ENCODE measurements at places on chromosomes 4 and X.

- DNase-seq = no peak
These were observed 1523.7 kb upstream of the ADGRL3 start for GRCh38 chr4:59676389-59676788.

DNA sequence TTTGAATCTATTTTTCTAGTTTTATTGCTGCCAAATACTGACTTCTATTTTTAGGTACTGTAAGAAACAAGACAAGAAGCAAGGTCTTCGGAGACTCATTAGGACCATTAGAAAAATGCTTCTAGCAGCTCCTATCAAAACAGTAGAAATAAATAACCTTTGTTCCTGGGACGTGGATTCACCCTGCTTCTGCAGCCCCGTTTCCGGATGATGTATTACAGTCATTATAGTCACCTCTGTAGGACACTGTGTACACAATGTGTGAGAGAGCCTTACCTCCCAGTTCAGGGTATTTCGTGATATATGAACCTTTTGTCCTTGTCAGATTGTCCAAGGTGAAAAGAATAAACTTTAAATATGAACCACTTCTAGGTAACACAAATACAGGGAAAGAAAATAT, 484.0 kb upstream of the TECRL start:
- DNase-seq = no peak

GRCh38 chr4:119688446-119688845, 59.8 kb upstream of the PDE5A start:
- DNase-seq = no peak

GRCh38 chr4:88005076-88005475, 2.4 kb upstream of the PKD2 start:
- no peak for DNase-seq

GRCh38 chr4:5524446-5525299, 183.7 kb downstream of the EVC2 start:
- no peak for DNase-seq

GRCh38 chr4:79233820-79234219, 92.0 kb downstream of the NAA11 start:
- no peak for DNase-seq

- DNase-seq = no peak
These were observed 72.4 kb downstream of the PCYT1B start for GRCh38 chrX:24574743-24575142.

DNA sequence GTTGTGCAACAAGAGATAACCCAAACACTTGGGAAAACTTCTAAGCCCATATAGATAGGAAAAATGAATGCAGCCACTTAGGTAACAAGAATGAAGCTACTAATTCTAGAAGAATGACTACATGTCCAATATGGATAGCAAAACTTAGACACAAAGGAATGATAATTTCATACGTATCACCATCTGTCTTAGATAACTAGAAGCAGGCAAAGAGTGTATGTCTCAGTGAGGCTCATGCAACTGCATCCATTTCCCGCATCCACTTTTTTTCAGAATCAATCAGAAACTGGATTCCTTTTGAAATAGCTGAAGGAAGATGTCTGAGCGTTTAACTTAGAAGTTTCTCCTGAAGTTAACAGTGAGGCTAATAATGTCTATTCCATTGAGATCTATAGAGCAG, 408.7 kb upstream of the PITX2 start:
- no peak for DNase-seq

- no peak for DNase-seq
These were observed at the start of gene TMEM255A for GRCh38 chrX:120310861-120311726. Gene TMEM255A (minus strand): TSS chrX:120311461. CDS start chrX:120311309, 152 bp downstream.

DNA sequence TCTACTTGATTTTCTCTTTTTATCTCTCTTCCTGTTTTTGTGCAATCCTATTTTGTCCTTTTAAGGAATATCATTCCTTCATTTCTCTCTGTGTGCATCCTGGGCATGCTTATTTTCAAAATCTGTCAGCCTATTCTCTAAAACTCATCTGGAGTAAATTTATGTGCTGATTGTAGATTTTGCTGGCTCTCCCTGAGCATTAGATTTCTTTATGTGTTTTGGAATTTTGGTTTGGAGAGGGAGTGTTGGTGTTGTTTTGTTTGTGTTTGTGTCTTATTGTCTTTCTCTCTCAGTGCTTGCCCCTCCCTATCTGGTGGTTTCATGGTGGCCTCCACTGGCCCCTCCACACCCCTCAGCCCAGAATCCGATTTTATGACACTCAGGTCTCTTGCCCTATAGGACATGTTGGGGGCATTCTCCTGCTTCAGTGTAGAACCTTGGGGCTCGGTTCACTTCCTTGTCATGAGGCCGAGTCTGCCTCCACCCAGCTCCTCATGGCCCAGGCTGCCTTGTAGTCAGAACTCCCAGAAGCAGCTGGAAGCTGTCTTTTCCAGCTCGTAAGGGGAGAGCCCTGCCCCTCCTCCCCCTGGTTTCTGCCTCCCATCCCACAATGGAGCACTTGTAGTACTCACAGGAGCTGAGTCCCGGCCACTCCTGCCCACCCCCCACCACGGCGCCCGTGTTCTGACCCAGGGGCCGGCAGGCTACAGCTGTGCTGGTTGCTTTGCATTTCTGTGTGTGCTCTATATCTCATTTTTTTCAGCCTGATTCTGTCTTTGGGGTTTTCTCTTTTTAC, 24.5 kb upstream of the PJA1 start:
- DNase-seq = no peak

DNA sequence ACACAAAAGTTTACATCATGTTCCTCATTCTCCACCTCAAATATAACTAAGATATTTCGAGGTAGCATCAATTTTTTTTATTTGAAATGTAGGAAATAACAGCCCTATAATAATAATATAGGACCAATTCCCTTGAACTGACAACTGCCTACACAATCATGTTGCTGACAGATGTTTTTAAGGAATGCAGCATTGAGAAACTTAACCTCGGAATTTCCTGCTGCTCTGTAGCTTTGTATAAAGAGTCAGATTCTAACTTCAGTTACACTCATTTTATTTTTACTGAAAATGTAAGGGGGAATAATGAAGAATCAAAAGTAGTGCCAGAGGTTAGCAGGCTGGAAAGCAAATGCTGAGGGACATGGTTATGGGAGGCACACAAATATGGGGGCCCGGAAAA, 235.8 kb downstream of the RBMX2 start:
- no peak for DNase-seq

DNA sequence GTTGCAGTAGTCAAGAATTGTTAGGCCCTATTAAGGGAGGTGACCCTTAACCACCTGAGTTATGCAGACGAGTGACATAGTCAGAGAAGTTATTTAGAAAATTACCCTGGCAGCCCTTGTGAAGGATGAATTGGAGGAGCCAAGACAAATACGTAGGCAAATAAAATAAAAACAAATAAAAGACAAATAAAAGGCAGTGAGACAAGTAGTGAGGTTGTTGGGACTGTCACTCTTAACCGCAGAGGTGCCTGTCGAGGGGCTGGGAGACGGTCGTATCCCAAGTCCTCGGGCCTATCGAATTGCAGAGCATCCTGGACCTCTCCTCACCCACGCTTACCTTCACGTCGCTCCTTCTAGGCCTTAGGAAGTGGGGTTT, 58.0 kb upstream of the ZC4H2 start:
- DNase-seq = no peak

DNA sequence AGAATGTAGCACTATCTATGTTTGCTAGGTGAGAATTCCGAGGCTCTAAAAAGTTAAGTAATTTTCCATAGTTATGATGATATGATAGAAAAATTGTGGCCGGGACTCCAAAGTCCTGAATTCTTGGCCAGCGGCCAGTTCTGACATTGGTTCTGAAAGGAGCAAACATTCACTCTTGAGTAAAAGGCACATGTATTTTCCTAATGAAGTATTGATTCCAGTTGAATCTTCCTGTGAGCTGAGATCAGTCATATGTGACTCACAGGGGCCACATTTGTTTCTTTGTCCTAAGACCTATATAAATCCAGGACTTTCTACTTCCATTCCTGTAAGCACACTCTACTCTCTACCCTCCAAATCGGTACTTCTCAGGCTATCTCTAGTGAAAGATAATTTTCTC, 349.9 kb downstream of the BMPR1B start:
- DNase-seq = no peak

DNA sequence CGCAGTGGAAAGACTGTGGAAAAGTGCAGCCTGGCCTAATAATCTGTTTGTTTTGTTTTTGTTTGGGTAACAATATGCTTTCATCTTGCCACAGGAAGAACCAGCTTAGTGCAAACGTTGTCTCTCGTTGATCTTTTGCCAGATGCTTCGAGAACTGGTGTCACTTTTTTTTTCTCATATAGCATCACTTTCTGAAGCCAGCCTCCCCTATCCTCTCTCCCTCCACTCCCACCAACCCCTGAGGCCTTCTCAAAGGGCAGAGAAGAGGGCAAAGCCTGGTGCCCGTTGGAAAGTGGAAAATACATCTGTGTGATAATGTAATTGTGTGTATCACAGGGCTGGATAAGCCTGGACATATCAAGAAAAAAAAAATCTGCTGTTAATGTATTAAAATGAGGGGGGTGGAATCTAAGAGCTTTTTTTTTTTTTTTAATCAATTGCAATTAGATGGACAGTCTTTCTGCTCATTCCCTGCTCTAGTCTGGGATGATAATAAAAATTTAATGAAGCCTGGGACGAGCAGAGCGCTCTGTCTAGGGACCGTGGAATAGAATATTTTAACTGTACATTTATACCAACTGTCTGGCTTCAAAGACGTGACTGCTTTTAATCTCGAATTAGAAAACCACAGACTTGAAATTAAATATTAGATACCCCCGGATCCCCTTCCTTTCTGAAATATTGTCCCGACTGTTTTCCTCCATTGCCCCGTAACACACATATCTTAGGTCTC, 8.1 kb downstream of the POU4F2 start:
- DNase-seq = no peak

GRCh38 chrX:10325611-10326010, 168.8 kb downstream of the CLCN4 start:
- DNase-seq = no peak

GRCh38 chr4:8641931-8642650, 49.5 kb downstream of the CPZ start:
- DNase-seq = no peak

DNA sequence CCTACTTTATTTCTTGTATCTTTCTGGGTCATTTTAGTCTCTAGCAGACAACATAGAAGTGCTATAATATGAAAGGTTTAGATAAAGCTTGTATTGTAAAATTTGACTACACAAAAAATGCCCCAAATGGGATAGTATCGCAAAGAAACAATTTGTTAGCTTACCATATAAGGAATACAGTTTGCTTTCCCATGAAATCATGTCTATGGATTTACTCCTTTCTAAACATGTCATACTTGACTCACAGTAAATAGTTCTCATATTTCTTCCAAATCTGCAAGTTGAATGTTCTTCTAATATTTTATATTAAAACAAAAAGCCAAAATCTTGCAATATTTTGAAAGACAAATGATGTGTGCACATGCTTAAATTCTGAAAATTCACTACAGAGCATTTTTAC, 103.9 kb downstream of the PPA2 start:
- DNase-seq = no peak

DNA sequence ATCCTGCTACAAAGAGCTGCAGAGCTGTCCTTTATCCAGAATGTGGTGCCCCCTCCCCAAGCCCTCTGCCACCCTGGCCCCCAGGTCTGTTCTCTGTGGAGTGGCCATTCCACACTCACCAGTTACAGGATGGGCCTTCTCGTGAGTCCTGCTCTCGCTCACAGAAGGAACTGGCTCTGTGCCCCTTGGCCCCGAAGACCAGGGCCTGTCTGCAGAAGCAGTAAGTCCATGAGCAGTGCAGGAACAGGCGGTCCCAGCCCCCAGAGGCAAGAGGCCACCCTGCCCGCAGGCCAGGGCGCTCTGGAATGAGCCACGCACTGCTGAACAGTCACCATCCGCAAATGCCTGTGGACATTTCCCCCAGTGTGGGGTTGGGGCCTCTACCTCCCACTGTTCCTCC, 92.2 kb downstream of the DCTD start:
- no peak for DNase-seq

- DNase-seq = no peak
These were observed 21.0 kb downstream of the TRMT44 start for GRCh38 chr4:8461616-8462015.

- DNase-seq = peak; percentile 3
These were observed 366.5 kb downstream of the ZNF674 start for GRCh38 chrX:46178763-46179162.

GRCh38 chrX:123779908-123780396, 47.1 kb upstream of the THOC2 start:
- DNase-seq = no peak

DNA sequence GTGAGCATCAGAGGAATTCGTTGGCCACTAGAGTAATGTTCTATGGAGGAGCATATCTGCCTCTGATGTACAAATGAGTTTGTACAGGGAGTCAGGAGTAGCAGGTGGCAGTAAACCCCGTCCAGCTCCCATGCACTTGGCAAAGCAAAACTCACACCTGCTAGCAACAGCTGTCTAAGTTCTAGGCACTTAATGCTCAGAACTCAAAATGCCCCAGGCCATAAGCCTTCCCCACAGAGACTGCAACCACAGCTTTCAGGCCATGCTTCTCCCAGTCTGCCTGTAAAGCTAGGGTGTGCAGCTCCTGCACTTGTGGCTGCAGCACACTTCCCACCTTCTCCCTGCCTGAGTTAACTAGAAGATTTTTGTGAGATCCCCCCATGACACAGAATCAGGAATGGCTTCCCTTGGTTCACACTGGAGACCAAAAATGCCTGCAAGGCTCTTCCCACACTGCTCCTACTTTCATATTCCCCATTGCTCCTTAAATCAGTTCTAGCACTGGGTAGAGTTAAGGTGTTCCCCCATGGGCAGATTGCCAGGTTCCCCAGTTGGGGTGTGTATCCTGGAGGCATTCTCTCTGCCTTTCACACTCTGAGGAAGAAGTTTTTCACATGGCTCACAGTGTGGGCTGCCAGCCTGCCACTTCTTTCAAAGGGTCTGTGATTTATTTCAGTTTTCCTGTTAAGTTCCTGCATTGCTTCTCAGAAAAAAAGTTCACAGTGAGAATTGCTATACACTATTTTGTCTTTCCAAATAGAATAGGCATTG, 189.9 kb downstream of the STPG2 start:
- DNase-seq = no peak

GRCh38 chr4:86250619-86251018, 109.2 kb downstream of the MAPK10 start:
- DNase-seq = no peak

GRCh38 chr4:141843136-141843535, 206.8 kb downstream of the IL15 start:
- peak; percentile 2 for DNase-seq

- no peak for DNase-seq
These were observed 46.7 kb upstream of the PRDM8 start for GRCh38 chr4:80150387-80151180.

- no peak for DNase-seq
These were observed 14.4 kb upstream of the ASMTL start for GRCh38 chrX:1466971-1467561.

GRCh38 chrX:39935411-39936064, 162.2 kb downstream of the BCOR start:
- no peak for DNase-seq

GRCh38 chr4:41507291-41507947, 30.5 kb upstream of the LIMCH1 start:
- DNase-seq = no peak

GRCh38 chr4:130092187-130093015, 996.4 kb downstream of the C4orf33 start:
- no peak for DNase-seq

Data from Kasumi-1 (cell line).